Lower lobe of right lung (tissue), 2 donors: ENCODE measurements at places on chromosomes 1 and 21. TPM values are rescaled to one million over a fixed set of nuclear protein-coding genes. Genes with fewer than 3 reads are reported as not detected.

KANK4 gene
- 4.4 TPM for total RNA-seq

TSPEAR gene
- total RNA-seq, result 0.27 TPM

AMY1A gene
- 5.8 TPM for total RNA-seq

PRR9 gene
- not detected for total RNA-seq

SOAT1 gene
- 104 TPM for total RNA-seq

F5 gene
- total RNA-seq, result 4.2 TPM

COL8A2 gene
- 24.4 TPM for total RNA-seq

SLAMF1 gene
- 1.4 TPM for total RNA-seq

FCRL5 gene
- total RNA-seq, result 1.2 TPM

TAL1 gene
- total RNA-seq, result 15.4 TPM

SPATA6 gene
- 32.4 TPM for total RNA-seq

UBE2U gene
- total RNA-seq, result not detected

SPRR3 gene
- total RNA-seq, result not detected

RGS7 gene
- total RNA-seq, result 0.21 TPM

- no peak for DNase-seq
Measured at GRCh38 chr21:33101300-33101911, 31.5 kb downstream of the OLIG1 start.

- DNase-seq, result no peak
Measured at GRCh38 chr1:197837911-197838310, 62.6 kb upstream of the DENND1B start.

GRCh38 chr1:112465122-112465521 lies 43.6 kb upstream of the WNT2B start:
- no peak for DNase-seq

DNA sequence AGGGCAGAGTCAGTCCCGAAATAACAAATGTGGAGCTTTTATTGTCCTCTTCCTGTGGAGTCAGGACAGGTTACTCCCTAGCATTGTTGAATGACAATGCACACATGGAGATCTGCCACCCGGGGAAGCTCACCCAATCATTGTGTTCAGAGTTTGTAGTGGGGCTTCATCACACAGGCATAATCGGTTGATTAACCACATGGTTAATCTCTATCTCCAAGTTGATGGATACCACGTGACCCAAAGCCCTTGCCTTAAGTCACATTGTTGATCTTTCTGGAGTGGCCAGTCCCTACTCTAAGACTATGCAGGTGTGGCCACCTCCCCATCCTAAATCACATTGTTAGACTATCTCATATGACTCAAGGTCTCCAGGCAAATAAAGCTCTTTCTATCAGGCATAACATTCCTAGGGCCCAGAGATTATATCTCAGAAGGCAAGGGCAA lies 2.6 kb upstream of the C1orf141 start:
- DNase-seq, result no peak

GRCh38 chr1:178746345-178746744 lies 21.3 kb downstream of the RALGPS2 start:
- DNase-seq, result no peak

DNA sequence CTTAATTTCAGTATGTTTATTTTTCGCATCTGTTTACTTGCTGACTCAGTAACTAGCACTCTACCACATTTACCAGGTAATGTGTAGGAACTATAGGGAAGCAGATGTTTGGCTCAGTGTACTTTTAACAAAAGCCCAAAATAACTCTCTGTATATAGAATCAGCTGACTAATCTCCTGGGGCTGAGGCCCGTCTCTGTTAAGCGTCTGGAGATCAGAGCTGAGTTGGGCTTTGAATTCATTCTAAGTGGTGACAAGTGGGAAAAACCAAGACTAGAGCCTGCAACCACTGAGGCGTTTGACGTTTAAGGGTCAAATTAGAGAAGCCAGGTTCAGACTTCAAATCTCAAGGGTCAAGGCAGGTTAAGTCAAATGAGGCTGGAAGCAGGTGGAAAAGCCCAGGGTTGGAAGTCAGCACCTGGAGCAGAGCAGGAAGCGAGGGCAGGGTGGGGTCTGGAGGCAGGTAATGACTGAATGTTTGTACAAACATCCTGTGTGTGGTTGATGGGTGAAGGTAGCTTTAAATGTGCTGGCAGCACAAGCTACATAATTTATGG lies 56.8 kb upstream of the LYST start:
- no peak for DNase-seq

GRCh38 chr1:206939131-206939530 lies 7.1 kb downstream of the PIGR start:
- DNase-seq, result no peak

- DNase-seq, result no peak
Measured at GRCh38 chr1:32372149-32372756, 9.9 kb downstream of the TSSK3 start.

DNA sequence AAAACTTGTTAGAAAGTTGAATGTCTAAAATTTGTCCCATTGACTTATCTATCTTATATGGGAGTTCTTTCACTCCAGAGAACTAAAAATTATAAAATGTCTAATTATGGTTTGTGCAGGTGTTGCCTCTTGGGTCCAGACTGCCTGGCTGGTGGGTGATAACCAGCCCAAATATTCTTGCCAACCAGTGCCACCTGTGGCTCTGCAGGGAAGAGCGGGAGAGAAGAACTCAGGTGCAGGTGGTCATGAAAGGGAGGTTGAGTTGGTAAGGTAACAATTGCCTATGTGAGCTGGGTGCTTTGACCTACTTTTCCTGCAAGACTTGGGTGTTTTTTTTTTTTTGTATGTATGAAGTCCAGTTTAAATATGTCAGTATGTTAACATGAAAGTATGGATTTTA lies 10.2 kb downstream of the RPS6KC1 start:
- no peak for DNase-seq

- no peak for DNase-seq
Measured at GRCh38 chr1:58158016-58158415, 388.5 kb downstream of the OMA1 start.

GRCh38 chr1:230273141-230273710 lies 152.9 kb downstream of the PGBD5 start:
- no peak for DNase-seq

GRCh38 chr1:88544195-88544594 lies 139.9 kb upstream of the PKN2 start:
- no peak for DNase-seq

- DNase-seq, result no peak
Measured at GRCh38 chr1:26072305-26072704, 4.9 kb upstream of the TRIM63 start.

DNA sequence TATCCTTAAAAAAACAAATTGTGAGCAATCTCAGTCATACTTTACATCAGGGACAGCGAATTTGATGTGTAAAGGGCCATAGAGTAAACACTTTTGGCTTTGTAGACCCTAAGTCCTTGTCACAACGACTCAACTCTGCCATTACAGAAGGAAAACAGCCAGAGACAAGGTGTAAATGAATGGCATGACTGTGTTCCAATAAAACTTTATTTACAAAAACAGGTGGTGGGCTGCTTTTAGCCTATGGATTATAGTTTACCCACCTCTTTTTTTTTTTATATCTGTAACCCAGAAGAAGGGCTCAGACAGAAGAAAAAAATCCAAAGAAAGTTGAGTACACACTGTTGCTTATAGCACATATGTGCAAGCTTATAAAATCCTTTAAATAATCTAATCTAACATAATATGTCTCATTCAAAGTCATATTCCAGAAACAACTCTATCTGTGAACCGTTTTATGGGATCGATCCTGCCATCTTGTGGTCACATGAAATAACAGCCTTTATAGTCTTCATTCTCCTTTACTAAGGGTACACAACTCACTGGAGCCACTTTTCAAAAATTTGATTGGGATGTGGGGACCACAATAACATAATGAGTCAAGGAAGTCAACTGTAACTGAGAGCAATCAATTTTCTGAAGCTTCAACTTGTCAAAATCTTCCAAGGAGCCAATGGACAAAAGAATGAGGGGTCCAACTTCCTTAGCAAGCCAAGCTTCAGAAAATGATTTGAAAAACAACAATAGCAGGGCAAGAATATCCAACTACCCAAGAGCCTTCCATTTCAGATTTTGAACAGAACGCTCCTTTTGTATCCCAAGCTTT lies 142.2 kb upstream of the KRTAP19-8 start:
- DNase-seq, result no peak

DNA sequence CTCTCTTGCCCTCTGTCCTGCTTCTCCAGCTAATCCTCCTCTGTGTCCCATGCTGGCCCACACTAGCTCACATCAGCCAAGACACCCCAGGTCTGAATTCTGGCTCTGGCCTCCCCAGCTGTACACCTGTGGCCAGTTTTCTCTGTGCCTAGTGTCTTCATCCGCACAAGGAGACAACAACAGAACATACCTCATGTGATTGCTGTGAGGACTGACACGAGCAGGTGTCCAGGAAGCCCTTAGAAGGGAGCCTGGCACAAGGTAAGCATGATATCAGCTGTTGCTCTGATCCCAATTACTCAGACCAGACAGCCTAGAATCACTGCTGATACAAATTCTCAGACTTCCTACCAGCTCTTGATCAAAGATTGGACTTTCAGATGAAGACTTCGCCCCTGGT lies 71.2 kb upstream of the GJB5 start:
- DNase-seq, result no peak

DNA sequence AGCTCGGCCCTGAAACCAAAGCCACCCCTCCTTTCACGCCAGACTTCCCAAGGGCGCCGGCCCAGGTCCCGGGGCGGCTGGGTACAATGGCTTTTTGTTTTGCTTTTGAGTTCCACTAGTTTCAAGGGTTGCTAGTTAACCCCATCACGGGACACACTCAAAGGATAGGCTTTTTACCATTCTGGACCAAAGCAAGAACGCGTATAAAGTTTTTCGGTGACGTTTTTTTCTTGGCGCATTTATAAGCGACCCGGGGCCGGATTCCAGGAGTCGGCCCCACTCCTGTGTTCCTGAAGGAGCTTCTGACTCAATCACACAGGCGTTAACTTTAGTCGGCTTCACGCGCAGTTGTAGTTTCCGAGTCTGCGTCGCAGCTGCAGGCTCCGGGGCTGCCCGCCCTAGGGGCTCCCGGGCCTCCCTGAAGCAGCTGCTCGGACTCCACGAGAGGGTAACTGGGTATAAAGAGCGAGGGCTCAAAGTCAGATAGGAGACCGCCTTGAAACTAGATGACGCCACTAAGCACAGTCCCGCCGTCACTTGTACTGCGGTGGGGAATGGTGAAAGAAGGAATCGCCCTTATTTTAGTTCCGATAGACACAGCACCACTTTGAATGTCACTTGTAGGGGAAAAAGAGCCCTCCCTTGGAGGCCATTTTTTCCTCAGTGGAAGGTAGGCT lies 707 bp upstream of the KLHL21 start:
- DNase-seq, result peak; percentile 61

GRCh38 chr1:66291531-66291864 lies 242.5 kb upstream of the SGIP1 start:
- no peak for DNase-seq

DNA sequence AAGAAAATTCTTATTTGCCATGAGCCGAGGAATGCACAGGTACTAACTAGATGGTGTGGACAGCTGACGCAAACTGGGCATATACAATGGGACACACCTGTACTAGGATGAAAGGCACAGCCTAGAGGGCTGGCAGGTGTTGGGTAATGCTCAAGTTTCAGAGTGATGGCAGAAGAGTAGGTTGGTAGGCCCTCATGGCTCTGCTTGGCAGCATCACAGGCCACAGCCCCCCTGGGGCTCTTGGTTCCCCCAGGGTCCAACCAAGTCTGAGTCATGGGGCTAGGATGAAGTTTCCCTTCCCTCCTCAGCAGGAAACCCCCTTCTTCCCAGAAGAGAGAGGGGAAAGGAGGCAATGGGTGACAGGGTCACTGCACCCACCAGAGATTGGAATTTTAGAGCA lies 35.2 kb downstream of the SPEN start:
- DNase-seq, result no peak

- no peak for DNase-seq
Measured at GRCh38 chr1:26046246-26047095, 553 bp upstream of the SLC30A2 start.

GRCh38 chr1:247331172-247331524 lies 519 bp downstream of the ZNF496 start:
- DNase-seq, result peak; percentile 87

- peak; percentile 45 for DNase-seq
Measured at GRCh38 chr21:46425571-46425970, 33.1 kb upstream of the DIP2A start.

DNA sequence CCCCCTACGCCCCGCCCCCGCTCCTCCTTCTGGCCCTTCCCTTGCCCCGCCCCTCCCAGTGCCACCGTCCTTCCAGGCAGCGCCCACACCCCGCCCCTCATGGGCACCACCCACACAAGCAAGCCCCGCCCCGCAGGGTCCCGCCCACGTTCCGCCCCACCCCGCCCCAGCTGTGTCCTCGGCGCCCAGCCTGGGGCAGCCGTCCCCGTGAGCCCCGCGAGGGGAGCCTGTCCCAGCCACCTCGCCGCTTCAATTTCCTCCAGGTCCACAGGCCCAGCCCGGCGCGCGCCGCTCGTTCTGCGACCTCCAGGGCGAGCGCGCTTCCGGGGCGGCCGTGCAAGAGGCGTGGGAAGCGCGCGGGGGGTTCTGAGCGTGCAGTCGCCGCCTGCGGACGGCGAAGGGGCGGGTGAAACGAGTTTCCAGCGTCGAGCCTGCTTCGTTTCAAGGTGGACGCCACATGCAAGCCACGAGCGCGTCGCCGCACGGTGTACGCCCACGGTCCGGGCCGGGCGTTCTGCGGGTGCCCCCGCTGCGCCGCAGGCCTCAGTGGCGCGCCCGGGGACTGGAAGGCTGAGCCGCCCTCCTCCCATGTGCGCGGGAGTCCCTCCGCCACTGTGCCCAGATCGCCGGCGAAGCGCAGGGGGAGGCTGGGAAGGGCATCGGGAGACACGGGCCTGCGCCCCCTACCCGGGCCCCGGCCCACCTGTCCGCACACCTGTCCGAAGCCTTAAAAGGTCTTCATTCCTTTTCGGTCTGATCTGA lies 10.8 kb upstream of the FAAP20 start:
- peak; percentile 97 for DNase-seq

GRCh38 chr1:116990612-116991151 lies 10.9 kb upstream of the CD101 start:
- DNase-seq, result no peak

- no peak for DNase-seq
Measured at GRCh38 chr1:54353959-54354358, 52.2 kb downstream of the SSBP3 start.

GRCh38 chr1:11622398-11622797 lies 31.8 kb downstream of the FBXO2 start:
- DNase-seq, result no peak

- no peak for DNase-seq
Measured at GRCh38 chr1:185696422-185697150, 37.6 kb upstream of the HMCN1 start.

GRCh38 chr1:198776602-198777029 lies 137.8 kb downstream of the PTPRC start:
- peak; percentile 80 for DNase-seq

DNA sequence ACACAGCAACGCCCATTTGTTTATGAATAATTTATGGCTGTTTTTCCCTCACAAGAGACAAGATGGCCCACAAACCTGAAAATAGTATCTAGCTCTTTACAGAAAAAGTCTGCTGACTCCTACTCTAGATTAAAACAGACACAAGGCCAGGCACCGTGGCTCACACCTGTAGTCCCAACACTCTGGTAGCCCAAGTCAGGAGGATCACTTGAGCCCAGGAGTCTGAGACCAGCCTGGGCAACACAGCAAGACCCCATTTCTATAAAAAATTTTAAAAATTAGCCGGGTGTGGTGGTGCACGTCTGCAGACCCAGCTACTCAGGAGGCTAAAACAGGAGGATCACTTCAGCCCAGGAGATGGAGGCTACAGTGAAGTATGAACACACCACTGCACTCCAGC lies 34.6 kb downstream of the LUZP1 start:
- DNase-seq, result no peak

GRCh38 chr1:198054510-198054909 lies 102.3 kb upstream of the NEK7 start:
- DNase-seq, result no peak
